CD4-positive, alpha-beta T cell treated with Interferon gamma for 1 hour (primary cell): ENCODE measurements at places on chromosomes 4 and X.

- no peak for DNase-seq
Measured at GRCh38 chrX:43595931-43596330, 60.2 kb upstream of the MAOA start.

- DNase-seq: no peak
Measured at GRCh38 chr4:138766332-138766731, 249.2 kb upstream of the NOCT start.

DNA sequence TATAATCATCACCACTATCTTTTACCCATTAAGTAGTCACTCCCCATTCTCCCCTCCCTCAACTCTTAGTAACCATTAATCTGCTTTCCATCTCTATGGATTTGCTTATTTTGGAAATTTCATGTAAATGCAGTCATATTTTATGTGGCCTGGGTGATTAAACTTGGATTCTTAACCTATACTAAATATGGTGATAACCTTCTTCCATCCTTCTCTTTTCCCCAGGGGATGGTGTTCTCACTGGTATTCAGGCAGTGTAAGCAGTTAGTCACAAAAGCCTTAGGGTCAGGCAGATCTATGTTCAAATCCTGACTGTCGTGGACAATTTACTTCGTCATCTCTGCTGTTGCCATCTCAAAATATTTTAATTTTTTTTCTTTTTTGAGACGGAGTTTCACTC lies 29.6 kb downstream of the RAB40AL start:
- no peak for DNase-seq

DNA sequence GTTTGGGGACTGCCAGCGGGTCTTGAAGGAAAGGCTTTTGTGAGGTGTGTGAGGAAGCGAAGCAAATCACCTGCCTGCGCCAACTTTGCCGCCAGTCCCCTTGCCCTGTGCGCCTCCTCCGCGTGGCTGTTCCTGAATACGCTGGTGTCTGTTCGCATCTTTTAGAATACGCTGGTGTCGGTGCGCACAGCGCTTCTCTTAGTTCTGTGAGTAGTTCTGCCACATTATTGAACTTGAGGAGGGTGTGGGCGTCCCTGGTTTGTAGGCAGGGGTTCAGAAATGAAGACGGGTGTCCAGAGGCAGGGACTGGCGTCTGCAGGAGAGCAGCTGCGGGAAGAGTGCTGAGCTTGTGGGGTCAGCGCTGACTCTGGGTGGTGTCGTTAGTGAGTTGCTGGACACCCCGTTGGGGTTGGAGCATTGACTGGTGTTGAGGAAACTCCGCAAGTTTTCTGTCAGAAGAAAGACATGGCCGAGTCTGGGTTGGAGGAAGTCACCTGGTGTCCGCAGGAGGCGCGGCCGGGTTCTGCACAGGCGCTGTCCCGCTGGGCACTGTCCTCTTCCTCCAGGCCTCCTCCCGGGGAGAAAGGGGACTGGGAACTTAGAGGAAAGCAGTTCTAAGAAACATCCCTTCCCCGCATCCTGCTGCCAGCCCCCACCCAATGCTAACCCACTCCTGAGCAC lies 930 bp downstream of the ZNF718 start:
- peak; percentile 6 for DNase-seq

GRCh38 chr4:83582289-83582785 lies 46.4 kb downstream of the GPAT3 start:
- DNase-seq: no peak

- no peak for DNase-seq
Measured at GRCh38 chrX:132751063-132751690, 207.3 kb downstream of the HS6ST2 start.

- DNase-seq: no peak
Measured at GRCh38 chr4:170001011-170001744, 25.0 kb downstream of the MFAP3L start.

GRCh38 chr4:148790246-148790645 lies 348.0 kb upstream of the NR3C2 start:
- no peak for DNase-seq

GRCh38 chr4:8258552-8259212 lies 10.9 kb upstream of the HTRA3 start:
- DNase-seq: no peak

GRCh38 chr4:158810487-158811215 lies 41.8 kb downstream of the FNIP2 start:
- no peak for DNase-seq

GRCh38 chr4:112076919-112077608 lies 68.2 kb upstream of the FAM241A start:
- no peak for DNase-seq

DNA sequence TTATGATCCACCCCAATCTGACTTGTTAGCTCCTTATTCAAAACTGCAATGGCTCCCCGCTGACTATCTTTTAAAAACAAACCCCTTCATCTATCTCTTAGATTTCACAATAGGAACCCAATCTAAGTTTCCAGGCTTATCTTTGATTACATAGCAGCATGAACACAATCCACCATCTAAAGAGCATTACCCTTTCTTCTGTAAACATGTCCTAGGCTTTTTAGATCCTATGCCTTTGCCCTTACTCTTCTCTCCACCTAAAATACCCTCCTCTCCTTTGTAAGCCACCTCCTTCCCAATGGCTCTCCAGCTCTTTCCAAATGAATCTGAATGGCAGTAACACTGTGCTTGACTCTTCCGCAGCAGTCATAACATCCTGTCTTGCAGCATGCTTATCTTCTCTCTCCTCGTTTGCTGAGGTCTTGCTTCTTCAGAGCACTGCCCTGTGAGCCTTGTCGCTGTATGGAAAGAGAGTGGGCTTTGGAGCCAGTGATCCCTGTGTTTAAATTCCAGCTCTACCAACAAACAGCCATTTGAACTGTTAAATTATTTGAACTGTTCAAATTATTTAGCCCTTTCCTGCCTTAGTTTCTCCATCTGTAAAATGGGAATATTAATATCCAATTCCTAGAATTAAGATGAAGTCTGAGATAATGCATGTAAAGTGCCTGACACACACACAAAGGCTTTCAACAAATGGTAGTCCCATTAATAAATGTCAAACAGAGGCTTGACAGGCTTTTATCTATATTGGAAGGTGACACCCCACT lies 16.2 kb upstream of the TSPAN5 start:
- no peak for DNase-seq

DNA sequence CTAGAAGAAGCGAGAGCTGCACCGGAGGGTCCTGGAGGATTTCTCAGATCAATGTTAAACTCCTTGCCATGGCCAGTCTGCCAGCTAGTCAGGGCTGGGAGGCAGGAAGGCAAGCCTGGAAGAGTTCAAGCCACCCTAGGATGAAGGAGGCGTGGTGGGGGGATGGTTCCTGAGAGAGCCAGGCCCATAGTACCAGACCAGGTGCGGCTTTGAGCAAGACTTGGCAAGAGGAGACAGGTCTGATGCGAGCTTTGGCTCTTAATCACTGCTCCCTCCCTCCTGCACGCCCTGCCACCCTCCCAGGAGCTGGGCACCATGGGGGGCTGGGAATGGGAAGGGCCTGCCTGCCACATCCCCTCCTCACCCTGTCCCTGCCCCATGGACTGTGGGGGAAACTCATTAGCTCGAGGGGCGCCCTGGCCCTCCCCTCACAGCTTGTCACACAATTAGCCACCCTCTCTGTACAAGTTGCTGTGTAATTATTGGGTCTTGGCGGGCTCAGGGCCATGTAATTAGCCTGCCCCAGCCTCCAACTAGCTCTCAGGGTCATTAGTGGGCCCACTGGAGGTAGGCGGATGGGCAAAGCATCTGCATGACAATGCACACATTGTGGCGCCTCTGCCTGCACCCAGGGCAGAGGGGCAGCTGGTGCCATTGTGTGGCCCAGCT lies 50.3 kb downstream of the EFNB1 start:
- DNase-seq: no peak

- no peak for DNase-seq
Measured at GRCh38 chr4:1375051-1375721, 28.2 kb downstream of the UVSSA start.

DNA sequence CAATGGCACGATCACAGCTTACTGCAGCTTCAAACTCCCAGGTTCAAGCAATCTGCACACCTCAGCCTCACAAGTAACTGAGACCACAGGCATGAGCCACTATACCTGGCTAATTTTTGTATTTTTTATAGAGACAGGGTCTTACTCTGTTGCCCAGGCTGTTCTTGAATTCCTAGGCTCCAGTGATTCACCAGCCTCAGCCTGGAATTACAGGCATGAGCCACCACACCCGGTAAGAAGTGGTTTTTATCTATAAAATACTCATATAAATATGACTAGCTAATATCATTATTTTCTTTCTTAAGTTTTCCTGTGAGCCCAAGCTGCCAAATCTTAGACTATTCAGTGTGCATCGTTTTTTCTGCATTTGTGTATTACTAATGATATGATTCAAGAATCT lies 4.4 kb downstream of the SCFD2 start:
- DNase-seq: no peak

GRCh38 chr4:55158957-55159356 lies 33.6 kb upstream of the KDR start:
- no peak for DNase-seq

DNA sequence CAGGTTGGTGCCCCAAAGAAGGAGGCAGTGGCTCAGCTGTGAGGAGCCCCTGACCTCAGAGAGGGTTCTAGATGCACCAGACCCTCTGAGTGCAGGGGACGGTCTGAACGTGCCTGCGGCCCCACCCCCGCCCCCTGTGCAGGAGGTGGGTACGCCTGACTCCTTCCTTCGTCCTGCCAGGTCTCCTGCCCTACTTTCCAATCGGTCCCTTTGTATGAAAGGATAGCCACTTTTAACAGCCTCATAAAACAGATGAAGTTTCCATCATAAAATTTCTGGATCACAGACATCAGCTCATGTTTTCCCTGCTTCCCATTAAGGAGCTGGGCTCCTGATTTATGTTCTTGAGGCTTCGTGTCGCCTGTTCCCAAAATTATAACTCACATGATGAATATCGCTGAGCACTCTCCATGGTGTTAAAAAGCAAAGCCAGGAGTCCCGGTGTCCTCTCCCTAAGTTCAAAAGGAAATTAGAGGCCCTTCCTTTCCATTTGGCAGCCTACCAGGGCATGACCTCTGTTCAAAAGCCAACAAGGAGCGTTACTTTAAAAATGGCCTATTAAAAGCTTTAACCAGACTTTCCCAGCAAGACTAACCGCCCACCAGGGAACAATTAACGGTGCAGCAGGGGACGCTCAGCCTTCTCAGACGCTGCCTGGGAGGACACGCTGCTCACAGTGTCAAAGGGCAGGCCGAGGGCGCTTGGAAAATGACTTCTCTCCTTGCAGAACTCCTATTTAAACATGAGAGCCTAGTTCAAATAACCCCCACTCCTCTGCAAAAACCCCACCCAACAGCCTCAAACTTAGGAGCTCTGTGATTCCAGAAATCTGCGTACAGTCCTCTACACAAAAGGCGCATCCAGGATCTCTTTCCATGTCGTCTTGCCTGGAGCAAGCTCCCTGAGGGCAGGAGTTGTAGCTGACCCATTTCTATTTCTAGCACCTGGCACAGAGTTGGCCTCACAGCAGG lies 181.9 kb downstream of the AFAP1 start:
- no peak for DNase-seq

GRCh38 chrX:1491851-1492349 lies 39.2 kb upstream of the ASMTL start:
- peak; percentile 63 for DNase-seq

DNA sequence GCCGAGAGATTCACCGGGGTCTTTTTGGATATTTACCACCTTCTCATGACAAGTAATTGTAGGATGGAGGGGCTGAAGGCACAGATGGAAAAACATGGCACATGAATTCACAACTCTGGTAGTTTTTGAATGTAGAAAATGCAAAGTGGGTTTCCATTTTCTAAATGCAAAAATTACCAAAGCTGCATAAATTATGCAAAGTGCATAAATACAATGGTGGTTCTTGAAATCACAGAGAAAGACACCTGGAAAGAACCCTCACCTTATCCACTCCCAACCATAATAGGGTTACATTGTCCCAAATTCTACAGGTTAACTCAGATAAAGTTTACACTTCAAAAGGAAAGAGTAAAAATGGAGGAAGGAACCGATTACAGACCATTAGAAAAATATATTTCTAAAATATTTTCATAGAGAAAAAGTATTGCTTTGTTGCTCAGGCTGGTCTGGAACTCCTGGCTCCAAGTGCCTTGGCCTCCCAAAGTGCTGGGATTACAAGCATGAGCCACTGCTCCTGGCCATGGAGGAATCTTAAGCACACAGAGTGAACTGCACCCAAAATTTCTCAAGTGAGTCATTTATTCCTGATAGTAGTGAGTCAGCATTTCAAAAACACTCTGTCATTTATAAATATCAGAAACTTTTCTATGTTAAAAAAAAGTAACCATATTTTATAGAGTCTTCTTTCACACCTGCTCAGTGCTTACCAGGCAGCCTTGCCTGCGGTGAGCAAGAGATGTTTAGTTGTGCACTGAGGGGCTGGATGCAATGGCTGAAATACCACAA lies 101.4 kb downstream of the FIP1L1 start:
- DNase-seq: no peak

DNA sequence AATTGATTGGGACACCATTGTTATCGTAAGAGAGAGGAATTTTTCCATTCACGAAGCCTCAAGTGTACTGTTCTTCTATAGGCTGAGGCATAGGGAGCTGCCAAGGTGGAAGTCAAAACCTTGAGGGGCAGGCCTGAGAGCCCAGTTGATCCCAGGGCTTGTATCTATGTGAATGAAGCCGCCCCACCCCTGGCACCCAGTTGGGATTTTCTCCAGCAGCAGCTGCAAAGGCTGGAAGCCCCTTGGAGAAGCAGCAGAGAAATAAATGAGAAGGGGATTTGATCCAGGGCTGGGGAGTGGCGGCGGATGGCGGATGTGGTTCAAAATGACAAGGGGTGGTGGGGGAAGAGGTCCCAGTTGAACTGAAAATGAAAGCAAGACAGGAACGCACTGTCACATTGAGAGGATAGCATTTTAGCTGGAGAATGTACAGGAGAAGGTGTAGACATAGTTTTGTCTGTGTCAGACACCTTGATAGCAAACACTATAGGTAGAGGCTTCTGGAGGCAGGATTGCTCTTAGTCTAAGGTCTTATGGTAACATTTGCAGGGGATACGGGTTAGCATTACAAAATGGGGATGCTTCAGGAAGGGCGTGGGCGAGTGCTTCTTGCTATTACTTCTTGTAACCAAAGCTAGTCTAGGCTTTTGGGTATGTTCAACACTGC lies 32.6 kb downstream of the DOCK11 start:
- DNase-seq: peak; percentile 31

DNA sequence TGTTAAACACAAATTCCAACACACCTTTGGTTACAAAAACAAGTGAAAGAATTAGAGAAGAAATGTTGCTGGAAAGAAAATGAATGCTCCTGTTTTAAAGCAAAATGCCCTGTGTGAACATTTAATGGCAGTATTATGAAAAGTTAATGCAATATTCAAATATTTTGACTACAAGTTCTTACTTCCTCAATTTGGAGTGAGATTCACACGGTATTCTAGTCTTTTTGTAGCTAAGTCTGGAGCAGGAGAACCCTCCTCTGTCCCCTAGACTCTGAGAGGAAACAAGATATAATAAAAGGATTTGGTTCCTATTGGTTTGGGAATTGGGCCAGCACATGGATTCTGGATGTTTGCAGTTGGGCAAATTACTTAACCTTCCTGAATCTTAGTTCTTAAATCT lies 12.7 kb downstream of the MAD2L1 start:
- DNase-seq: no peak

DNA sequence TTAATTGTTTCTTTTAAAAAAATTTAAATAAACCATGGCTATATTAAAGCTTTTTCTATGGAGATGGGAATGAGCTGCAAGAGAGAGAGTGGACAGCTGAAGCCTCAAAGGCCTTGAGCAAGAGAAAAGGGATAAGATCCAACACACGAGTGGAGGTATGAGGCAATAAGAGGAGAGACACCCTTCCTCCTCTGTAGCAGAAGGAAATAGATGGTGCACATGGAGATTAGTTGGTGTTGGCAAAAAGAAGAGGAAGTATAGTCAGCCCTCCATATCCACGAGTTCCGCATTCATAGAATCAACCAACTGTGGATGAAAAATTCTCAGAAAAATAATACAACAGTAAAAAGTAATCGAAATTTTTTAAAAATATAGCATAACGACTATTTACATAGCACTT lies 3.2 kb downstream of the CXorf38 start:
- no peak for DNase-seq
